ENCODE measurements at places on chromosomes 7 and 10.

DNA sequence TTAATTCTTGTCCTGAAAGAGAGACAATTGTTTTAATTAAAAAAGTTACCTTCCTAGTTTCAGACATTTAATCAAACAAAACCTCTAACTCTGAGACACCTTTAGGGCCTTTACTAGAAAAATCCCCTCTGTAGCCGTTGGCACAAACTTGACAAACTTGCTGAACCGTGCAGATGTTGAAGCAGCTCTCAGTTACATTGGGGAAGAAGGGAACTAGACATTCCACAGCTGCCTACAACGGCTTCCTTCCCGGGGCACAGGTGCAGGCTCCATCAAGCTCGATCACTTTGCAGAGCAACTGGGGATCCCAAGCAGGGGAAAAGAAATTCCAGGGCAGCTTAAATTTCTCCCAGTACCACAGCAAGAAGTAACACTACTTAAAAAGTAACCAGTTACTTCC, 141.3 kb downstream of the SKAP2 start:
- DNase-seq, result no peak

DNA sequence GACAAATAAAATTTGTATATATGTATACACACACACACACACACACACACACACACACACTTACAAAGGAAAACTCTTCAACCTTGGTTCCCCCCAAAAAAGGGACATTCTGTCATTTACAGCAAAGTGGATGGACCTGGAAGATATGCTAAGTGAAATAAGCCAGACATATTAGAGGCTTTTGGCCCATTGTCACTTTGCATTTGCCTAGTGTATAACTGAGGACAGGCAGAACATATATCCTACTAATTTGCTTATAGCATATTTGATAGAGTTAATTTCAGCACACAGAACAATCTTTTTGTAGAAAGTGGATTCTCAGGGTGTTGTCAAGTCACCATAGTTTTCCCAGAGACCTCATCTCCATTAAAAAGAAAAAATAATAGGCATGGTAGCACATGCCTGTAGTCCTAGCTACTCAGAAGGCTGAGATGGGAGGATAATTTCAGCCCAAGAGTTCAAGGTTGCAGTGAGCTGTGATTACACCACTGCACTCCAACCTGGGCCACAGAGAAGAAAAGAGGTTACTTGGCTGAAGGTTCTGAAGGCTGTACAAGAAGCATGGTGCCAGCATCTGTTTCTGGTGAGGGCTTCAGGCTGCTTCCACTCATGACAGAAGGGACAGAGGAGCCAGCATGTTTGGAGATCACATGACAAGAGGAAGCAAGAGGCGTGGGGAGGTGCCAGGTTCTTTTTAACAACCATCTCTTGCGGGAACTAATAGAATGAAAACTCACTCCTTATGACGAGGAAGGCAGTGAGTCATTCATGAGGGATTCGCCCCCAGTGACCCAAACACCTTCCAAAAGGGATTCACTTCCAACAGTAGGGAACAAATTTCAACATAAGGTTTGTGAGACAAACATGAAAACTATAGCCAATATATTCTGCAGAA, 135.6 kb downstream of the TMEM168 start:
- no peak for DNase-seq

DNA sequence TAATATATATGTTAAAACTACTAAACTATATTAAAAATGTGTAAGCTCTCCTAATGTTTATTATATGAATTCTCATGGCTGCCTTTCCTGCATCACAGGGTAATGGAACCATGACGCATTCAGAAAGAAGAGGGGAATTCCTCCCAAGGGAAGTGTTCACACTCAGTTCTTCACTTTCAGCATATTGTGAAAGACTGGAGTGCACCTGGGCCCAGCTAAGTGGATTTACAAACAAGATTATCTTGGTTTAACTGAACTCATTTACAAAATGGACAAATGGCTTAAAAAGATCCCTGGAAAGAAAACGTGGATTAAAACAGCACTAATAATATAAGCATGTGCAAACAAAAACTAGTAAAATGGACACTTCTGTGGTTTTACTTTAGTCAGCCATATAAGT, 149.8 kb downstream of the DOCK4 start:
- DNase-seq, result no peak

- DNase-seq, result no peak
Observed at GRCh38 chr7:10924370-10924769, 49.3 kb upstream of the PHF14 start.

GRCh38 chr10:45673074-45673648, 589 bp upstream of the ZFAND4 start:
- DNase-seq, result no peak

DNA sequence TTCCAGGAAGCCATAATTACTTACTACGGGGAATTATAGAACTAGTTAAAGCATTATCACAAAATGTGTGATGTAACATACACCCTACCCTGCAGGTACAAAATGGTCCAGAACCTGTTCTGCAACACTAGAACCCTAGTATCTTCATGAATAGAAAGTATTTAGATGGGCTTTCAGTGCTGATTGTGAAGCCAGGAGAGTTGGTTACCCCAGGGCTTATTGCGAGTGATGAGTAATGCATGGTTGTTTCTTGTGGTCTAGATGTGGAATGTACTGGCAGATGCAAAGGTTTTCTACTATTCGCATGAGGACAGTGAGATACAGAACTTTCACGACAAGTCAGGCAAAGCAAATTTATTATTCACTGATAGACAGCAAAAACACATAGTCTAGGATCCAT, 33.6 kb upstream of the AGR3 start:
- DNase-seq, result no peak

DNA sequence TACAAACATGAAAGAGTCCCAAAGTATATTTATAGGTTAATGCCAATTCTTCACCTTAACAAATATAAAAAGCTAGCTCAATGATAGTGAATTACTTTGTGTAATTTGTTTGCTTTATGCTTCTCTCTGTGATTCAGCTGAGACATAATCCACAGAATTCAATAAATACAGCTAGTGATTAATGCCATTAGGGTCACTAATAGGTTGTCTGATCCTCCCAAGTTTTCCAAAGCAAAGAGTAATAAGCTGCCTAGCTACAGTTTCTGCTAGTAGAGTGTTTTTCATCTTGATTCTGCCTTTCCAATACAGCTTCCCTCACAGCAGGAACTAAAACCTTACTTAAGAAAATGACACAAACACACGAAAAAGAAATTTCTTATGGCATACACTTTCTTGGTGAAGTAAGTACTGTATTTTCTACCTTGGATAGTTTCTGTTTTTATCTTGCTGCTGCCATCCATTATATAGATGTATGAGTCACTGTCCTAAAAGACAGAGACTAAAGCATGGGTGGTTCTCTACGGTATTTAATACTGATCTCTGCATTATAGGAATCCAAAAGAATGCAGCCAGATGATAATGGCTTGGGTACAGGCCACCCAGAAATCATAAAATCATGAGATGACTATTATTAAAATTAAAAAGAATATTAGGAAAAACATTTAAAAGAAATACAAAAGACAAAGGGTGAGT, 170.0 kb downstream of the TPK1 start:
- no peak for DNase-seq

DNA sequence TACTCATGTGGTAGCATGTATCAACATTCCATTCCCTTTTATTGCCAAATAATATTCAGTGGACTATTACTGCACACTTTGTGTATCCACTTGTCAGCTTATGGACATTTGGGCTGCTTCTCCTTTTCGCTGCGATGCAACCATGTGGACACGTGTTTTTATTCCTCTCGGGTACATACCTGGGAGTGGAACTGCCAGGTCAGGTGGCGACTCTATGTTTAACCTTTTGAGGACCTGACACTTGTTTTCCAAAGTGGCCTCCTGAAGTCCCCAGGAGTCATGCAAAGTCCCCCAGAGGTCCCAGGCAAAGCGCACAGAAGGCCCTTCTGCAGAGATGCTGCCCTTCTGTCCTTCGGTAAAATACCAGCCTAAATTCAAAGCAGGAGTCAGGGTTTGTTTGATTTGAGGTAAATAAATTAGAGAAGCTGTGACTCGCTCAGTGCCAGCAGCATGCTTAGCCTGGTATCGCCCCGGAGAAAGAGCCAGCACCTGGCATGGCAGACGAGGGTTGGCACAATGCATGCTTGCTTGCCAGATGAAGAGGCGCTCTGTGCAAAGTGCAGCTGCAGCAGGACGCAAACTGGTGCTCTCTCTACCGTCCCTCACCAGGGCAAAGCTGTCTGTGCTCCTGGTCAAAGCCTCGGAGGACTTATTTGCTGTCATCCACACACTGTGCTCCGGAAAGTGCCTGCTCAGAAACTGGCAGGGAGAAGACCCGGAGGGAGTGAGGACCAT, 37.8 kb downstream of the HIPK2 start:
- no peak for DNase-seq

DNA sequence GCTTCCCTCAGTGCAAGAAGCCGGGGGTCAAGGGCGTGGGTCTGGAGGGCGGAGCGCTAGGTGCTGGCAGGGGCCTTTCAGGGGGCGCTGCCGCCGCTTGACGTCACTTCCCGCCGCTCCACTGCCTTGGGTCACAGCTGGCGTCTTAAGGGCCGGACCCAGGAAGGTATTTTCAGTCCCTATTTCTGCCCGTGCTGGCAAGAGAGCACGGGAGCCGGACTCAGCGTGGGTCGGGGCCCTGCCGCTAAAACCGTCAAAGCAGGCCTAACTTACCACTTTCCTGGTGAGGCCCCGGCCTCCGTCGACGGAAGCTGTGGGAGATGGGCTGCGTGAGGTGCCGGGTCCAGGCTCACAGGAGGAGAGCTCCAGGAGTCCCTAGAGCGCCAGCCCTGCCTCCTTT, 12.0 kb downstream of the VAX1 start:
- no peak for DNase-seq

DNA sequence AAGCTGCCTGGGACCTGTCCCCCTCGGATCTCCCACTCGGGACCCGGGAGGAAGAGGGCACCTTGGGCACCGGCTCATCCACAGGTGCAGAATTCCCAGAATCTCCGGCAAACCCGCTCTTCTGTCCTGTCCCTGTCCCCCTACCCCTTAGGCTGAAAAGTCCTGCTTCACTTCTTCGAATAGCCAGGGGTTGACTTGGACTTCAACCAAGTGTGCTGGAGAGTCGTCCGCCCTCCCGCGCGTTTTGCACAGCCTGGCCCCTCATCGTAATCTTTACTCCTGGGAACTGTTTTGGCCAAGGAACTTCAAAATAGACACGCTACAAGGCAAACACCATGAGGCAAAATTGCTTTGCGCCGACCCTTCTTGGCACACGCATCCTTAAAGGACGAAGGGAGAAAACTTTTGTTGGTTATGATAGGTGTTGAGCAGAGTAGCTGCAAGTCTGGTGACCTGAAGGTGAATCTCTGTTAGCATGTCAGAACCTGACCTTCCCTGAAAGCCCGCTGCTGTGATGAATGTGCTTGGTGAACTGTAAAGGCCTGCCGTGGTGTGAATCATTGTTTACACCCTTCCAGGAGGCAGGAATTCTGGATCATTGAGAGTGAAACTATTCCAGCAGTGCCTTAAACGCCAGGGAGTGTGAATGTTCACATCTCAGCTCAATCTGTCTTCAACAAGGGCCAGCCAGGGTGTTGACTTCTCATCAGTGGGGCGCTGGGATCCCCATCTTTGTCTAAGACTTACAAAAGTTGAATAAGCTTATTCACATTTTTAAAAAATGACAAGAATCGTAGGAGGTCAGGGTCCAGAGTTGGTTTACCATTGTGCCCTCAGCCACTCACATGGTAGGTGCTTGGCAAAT, 589 bp upstream of the RAPGEF5 start:
- no peak for DNase-seq

- DNase-seq, result no peak
Observed at GRCh38 chr7:99296471-99296870, 23.8 kb downstream of the MYH16 start.

DNA sequence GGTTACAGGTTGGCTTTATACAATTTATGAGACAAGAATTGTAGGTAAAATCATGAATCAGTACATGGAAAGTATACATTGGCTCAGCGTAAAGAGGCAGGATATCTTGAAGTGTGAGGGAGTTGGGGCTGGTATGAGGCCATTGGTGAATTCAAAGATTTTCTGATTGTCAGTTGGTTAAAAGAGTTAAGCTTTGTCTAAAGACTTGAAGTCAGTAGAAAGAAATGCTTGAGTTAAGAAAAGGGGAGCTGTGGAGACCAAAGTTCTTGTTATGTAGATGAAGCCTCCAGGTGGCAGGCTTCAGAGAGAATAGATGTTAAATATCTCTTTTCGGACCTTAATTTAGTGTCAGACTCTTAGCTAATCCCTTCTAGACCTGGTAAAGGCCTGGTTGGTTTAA, 341.0 kb downstream of the GALNT17 start:
- DNase-seq, result no peak

- DNase-seq, result no peak
Observed at GRCh38 chr7:75989500-75990388, 4.7 kb downstream of the TMEM120A start.

GRCh38 chr10:125711110-125711750, 8.3 kb upstream of the EDRF1 start:
- no peak for DNase-seq

DNA sequence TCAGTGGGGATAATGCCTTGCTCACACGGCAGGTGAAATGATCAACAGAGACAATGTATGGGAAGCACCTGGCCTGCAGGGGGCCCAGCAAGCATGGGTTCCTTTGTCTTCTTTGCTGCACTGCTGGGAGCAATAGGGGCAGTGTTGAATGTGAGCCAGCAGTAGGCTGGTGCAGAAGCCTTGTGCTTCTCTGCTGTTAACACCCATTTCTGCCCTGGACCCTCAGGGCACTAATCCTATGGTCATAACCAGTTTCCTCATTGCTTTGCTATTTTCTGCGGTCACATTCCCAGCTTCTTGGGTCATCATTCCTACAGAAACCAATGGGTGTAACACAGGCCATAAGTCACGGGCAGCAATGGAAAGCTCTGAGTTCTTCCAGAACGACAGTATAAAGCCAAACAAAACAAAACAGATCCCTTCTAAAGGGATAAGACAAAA, 10.9 kb upstream of the LGI1 start:
- DNase-seq, result no peak

GRCh38 chr10:33270971-33271370, 63.5 kb downstream of the NRP1 start:
- DNase-seq, result no peak

DNA sequence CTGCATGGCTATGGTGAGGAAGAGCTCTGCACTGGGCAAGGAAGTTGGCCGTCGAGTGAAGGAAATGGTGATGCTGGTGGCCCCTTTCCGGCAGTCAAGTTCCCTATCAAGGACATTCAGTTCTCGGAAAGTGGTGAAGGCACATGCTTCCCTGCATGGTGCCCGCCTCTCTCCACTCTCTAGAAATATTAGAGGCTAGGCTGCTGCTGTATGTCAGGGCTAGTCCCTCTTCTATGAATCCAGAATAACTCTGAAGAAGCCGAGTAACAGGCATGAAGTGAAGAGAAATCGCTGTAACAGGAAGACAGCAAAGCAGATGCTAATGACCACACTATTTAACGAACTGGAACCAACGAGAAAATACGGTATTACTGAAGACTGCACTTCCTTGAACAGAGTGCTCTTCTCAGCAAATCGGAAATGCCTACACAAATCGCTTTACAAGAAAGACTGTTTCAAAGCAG, 5.4 kb downstream of the IDI1 start:
- DNase-seq, result no peak
